ENCODE measurements at places on chromosomes 11 and 22.

- DNase-seq, result no peak
Observed at GRCh38 chr11:97157221-97157740, 767.5 kb downstream of the JRKL start.

DNA sequence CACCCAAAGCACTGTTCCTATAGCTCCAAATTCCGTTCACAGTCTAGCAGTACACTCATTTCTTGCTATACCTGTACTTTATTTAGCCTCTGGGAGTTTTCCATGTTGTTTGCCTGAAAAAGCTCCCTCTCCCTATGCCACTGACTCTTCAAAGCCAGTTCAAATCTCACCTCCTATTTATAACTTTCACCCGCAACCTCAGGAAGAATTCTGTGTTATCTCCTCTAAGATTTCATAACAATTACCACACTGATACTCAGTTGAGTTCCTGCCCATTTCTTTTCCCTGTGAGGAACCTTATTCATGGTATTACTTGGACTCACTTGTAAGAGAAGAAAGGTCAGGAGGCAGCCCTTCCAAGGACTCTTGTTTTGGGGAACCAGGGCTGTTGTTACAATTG lies 25.2 kb downstream of the GDPD4 start:
- DNase-seq, result no peak

GRCh38 chr11:102950622-102951081 lies 4.9 kb downstream of the MMP13 start:
- no peak for DNase-seq

GRCh38 chr11:134582770-134583095 lies 170.7 kb upstream of the B3GAT1 start:
- no peak for DNase-seq

DNA sequence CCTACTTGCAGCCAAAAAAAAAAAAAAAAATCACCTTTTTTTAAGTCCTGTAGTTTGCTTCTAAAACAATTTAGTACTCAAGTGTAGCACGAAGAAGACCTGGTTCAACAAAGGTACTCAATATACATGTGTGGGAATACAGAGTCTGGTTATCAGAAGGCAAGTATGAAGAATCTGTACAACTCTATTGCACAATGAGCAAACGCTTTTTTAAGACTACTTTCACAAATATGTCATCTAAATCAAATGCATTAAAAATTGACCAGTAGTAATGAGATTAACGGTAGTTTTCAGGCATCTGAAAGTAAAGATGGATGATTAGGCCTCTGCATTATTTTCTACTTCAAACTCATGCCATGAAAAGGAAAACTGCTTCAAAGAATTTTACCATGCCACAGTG lies 9.5 kb downstream of the CHORDC1 start:
- no peak for DNase-seq

GRCh38 chr11:134524201-134524600 lies 112.2 kb upstream of the B3GAT1 start:
- DNase-seq, result no peak

- DNase-seq, result no peak
Observed at GRCh38 chr22:37249986-37250385, 5.9 kb upstream of the RAC2 start.

- no peak for DNase-seq
Observed at GRCh38 chr11:46991391-46991790, 54.8 kb downstream of the CSTPP1 start.

DNA sequence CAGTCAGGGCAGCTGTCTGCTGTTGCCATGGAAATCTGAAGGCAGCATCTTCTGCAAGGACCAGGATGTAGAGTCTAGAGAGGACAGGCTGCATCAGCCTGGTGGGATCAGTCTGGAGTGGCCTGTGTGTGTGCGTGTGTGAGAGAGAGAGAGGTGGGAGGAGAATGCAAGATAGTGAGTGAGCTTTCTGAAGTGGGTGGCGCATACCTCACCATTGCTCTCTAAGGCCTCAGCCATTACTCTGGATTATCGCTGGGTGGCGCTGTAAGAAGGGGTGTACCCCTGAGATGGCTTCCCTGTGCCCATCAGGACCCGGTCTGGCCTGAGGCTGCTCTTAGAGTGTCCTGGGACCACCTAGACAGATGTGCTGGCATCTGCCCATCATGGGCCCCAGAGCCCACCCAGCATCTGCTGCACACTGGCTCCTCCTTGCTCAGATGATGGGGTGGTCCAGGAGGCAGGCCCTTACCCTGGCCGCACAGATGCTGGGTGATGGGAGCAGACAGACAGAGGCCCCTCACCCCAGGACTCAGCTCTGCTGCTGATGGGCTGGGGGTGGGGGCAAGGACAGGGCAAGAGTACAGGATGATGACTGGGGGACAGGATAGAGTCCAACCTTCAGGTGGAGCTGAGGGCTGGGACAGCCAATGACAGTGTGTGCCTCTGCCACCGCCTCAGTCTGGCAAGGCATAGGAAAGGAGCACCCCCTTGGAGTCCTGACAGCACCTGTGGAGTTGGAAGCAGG lies 25.7 kb upstream of the TUB start:
- DNase-seq, result no peak

DNA sequence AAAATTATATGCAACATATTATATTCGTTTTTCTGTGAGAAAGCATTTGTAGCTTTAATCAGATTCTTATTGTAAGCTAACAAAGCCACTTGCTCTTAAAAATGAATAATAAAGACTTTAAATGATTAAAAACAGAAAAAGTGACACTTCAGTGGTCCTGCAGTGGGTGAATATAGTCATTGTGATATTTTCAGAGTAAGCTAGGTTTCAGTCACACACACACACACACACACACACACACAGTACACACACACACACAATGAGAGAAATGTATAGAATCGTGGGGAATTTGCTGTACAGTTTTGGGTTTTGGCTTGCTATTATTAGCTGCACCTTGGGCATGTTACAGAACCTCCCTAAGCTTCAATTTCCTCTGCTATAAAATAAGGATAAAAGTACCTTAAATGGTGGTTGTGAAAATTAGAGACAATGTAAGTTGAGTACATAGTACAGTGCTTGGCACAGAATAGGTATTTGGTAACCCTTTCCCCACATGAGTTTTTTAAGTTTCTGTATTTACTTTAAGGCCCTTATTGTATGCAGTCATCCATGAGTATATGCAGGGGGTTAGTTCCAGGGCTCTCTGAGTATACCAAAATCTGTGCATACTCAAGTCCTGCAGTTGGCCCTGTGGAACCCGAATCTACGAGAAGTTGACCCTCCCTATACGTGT lies 39.8 kb downstream of the CSTPP1 start:
- no peak for DNase-seq

DNA sequence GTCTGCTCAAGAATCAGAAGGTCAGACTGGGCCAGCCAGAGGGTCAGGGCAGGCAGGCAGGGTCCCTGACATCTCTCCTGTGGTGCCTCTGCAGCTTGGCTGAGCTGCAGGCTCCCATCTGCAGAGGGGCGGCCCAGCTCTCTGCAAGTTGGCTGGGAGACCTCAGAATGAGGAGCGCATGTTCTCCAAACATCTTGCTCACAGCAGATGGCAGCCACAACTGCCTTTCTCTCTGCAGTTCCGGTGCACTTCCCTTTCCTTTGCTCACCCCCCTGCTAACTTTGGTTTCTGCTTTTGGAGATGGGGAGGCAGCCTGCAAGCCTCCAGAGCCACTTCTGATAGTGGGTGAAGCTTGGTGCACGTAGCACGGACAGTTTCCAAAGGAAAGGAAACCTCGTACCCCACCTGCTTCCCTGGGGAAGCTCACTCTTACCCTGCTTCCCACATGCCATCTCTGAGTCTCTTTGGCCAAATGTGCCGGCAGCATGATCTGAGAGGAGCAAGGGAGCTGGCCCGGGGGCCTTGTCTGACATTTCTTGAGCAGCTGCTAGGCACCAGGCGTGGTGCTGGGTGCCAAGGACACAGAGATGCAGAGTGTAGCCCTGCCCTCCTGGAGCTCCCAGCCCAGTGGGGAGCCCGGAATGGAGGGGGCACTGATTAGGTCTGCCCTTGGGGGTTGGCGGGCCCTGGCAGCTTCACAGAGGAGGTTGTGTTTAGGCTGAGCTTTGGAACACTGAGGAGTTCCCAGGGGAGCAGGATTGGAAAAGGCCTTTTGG lies 18.2 kb downstream of the DAGLA start:
- no peak for DNase-seq

GRCh38 chr11:13889552-13890249 lies 72.8 kb upstream of the SPON1 start:
- no peak for DNase-seq

- no peak for DNase-seq
Observed at GRCh38 chr11:85945296-85945695, 90.1 kb downstream of the CCDC83 start.

DNA sequence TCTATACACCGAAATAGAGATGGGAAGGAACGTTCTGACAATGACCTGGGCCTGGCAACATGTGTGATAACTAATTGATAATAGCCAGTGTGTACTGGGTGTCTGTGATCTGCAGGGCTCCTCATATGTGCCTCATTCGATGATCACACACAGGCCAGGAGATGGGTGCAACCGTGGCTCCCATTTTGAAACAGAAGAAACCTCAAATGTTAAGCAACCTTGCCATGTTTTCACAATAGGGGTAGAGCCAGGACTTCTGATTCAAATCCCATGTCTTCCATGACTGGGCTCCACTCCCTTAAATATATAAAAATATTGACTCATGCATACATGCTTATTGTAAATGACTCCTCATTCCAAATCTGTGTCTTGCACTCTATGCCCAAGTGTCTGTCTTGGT lies 11.1 kb downstream of the APOL3 start:
- DNase-seq, result no peak

GRCh38 chr11:112470355-112470754 lies 209.7 kb upstream of the PLET1 start:
- no peak for DNase-seq

DNA sequence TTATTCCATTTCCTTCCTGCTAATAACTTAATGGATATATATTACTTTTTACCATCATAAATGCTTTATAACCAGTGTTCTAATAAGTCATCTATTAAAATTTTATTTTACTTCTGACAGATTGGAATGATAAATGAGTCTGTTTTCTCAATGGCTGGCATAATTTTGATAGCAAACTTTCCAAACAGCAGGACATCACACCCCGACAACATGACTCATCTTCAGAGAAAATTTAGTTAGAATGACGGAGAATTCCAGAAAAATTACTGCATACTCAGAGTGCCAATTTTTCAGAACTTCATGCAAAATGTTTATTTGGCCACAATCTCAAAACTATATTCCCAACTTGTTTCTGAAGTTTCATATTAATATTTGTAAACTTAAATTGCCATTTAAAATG lies 174.4 kb downstream of the SWAP70 start:
- DNase-seq, result no peak

GRCh38 chr11:64624883-64625481 lies 34.0 kb downstream of the SLC22A12 start:
- DNase-seq, result no peak

GRCh38 chr11:133134314-133135173 lies 397.8 kb downstream of the OPCML start:
- peak; percentile 54 for DNase-seq

DNA sequence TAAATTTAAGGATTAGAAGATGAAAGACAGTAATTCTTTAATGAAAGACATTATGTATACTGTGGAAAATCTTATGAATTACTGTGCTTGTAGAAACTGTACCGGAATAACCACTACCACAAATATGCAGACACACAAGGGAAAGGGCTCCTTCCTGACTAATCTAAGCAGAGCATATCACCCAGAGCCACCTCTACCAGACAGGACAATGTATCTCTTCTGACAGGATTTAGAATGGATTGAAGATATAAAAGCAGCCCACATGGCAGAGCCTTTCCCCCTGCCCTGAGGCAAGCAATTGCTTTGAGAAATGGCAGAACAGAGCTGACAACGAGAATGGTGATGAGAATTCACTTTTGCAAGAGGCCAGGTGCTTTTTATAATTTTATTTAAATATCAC lies 144.1 kb downstream of the NOX4 start:
- DNase-seq, result no peak

DNA sequence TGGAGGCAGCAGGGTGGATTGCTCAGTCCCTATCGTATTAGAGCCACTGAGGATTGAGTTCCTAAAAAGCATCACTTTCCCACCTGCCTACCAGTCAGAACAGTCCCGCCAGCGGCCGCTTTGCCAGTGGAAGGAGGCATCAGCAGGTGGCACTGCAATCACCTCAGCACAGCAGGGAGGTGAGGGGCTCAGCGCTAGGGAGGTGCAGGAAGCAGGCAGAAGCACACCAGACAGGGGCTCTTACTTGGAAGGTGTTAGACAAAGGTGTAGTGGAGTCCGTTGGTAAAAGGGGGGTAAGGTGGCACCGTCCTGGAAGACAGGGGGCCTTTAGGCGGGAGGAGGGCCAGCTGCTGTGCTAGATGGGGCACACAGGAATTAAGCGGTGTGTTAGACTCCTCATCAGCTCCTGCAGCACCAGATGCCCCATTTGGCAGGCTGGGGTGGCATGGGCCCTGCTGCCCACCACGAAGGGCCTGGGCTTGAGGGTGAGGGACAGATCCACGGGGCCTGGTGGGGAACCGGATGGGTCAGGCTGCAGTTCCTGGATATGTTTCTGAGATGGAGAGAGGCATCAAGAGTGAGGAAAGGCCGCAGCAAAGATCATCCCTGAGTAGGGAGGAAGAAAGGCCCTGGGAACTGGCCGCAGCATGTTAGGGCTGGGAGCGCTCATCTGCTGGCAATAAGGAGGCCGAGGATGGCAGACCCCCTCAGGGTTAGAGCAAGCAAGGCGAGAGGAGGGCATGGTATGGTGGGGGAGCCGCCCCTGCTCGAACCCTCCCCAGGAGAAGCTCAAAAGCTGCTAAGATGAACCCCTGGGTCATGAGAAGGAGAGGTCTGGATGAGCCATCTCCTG lies 42.5 kb downstream of the C11orf58 start:
- no peak for DNase-seq

- DNase-seq, result peak; percentile 35
Observed at GRCh38 chr22:50112151-50113118, 22.6 kb downstream of the MOV10L1 start.

GRCh38 chr22:43289531-43289963 lies 53.6 kb downstream of the SCUBE1 start:
- DNase-seq, result no peak

DNA sequence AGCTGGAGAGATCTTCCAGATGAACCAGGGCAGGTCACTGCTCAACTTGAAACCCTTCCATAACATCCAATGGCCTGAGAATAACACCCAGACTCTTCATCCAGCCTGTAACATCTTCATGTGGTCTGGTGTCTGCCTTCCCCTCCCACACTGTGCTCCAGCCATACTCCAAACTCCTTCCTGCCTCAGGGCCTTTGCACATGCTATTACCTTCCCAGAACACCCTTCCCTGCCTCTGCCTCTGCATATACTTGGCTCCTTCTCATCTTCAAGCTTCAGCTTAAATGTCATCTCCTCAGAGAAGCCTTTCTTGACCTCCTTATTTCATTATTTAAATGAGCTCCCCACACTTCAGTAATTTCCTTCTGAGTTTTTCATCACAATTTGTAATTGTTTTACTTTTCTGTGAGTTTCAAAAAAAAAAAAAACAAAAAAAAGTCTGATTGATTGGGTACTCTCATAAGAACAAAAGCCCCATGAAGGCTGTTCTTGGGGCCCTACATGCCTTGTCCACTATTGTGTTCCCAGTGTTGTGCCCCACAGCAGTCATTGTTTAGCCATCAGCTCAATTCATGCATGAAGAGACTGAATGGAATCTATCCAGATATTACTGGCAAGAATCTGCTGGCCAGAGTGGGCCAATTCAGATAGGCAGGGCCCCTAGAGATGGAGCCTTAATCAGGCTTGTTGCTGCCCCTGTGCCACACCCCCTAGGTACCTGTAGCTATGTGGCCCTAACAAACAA lies 22.1 kb downstream of the LMO1 start:
- DNase-seq, result no peak

All from stimulated activated CD4-positive, alpha-beta T cell treated with anti-CD3 and anti-CD28 coated beads, Interleukin-2, amount 100 ng/mL, for 24 hours (primary cell).